ENCODE measurements at places on chromosomes 7 and 10.

- no peak for DNase-seq
Observed at GRCh38 chr10:125092564-125093031, 67.8 kb downstream of the CTBP2 start.

DNA sequence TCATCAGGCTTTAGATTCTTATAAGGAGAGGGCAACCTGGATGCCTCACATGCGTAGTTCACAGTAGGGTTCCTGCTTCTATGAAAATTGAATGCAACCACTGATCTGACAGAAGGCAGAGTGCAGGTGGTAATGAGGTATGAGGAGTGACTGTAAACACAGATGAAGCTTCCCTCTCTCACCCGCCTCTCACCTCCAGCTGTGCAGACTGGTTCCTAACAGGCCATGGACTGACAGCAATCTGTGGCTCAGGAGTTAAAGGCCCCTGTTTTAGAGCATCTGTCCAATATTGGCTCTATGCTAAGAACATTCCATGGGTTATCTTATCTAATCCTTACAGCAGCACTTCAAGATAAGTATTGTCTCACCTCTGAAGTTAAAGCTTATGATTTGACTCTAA is 213.5 kb upstream of the NRP1 start:
- DNase-seq, result no peak

DNA sequence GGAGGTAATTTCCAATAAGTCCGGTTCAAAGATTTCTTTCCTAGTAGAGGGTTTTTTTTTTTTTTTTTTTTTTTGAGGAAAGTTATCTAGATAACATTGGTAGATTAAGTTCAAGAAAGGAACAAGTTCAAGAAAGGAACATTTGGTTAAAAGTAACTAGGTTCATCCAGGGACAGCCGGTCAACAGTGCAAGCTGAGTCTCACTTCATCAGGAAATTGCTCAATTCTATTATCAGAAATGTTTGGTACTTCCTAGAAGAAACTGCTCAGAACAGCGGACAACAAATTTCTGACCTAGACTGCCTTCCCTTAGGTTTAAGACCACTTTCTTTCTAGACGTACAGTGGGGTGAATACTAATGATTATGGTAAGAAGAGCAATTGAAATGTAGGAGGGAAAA is 3.7 kb upstream of the IL2RA start:
- no peak for DNase-seq

DNA sequence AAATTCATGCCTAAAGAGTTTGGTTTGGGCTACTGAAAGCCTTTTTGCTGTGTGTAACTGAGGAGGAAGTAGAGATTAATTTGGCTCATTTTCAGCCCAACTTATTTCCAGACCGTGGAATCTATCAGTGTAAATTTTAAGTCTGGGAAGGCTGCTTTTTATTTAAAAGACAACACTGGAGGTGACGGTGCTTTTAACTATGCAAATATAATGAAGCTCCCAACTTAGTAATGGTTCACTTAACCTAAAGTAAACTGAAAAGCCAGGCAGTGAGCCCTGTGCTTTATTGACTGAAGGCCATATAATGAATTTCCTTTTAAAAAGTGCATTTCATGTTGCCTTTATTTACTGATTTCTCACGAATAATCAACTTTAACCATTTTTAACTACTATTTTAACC is 127.2 kb downstream of the NPY start:
- DNase-seq, result no peak

- no peak for DNase-seq
Observed at GRCh38 chr10:11877591-11877905, 54.4 kb downstream of the PROSER2 start.

GRCh38 chr10:15427843-15428414 is 56.8 kb upstream of the FAM171A1 start:
- DNase-seq, result no peak

GRCh38 chr7:8581842-8582241 is 148.4 kb downstream of the NXPH1 start:
- no peak for DNase-seq

DNA sequence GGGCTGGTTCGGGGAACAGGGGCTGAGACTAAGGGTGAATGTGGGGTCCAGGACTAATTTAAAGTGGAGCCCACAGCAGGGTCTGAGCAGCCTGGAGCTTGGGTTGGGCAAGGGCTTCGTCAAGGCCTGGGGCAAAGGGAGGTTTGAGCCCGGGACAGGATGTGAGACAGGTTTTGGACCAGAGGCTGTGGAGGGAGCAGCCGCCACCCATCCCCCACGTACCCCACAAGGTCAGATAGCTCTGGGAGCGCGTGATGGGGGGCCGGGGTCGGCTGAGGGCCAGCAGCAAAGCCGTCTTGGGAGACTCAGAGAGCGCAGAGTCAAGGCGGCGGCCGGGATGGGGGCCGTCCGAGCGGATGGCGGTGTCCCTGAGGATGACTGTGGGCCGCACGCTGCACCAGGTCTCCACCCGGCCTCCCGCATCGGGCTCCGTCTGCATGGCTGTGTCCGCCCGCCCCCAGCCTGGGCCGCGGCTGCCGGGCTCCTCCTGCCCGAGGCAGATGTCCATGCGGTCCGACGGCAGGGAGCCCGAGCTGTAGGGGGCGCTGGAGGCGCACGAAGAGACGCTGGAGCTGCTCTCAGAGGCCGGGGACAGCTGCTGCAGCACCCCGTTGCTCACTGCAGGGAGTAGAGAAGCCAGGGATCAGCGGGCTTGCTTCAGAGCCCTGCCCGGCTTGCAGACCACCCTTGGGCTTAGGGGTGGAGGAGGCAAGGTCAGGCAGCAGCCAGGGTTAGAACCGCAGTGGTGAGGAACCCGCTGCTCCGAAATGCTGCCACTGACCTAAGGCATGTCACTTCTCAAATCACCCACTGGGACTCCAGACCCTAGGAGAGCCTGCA is 12.1 kb downstream of the PDZD7 start:
- DNase-seq, result peak; percentile 35

DNA sequence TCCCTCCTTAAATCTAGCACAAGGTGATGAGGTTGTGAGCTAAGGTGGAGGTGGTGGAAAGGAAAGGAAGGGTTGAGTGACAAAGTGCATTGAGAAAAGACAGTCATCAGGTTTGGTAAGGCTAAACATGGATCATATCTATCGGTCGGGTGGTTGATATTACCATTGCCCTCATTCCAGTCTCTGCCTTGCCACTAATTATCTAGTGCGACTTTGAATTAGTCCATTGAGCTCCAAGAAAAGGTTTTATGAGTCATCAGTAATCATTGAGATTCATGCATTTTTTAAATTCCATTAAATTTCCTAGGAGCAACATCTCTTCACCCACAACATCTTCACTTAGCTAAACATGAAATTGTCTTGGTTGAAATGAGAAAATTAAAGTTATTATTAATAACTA is 68.9 kb upstream of the FRMD4A start:
- DNase-seq, result no peak

DNA sequence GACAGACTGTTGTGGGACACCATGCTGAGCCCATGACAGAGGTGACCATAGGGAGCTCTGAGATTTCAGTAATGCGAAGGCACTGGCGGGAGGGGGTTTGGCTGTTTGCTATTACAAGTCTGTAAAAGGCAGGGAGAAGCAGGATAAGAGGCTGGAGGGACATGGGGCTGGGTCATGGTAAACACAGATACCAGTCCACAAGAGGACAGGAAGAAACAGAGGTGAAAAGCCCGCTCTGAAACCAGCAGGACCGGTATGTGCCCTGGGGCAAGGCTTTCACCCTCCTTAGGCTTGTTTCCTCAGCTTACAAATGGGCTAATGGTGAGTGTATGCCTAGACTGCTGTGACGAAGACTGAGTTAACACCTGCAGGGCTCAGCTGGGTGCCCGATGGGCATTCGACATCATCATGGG is 34.1 kb downstream of the ANXA11 start:
- no peak for DNase-seq

GRCh38 chr7:102425639-102426267 is 7.6 kb upstream of the ORAI2 start:
- peak; percentile 50 for DNase-seq

DNA sequence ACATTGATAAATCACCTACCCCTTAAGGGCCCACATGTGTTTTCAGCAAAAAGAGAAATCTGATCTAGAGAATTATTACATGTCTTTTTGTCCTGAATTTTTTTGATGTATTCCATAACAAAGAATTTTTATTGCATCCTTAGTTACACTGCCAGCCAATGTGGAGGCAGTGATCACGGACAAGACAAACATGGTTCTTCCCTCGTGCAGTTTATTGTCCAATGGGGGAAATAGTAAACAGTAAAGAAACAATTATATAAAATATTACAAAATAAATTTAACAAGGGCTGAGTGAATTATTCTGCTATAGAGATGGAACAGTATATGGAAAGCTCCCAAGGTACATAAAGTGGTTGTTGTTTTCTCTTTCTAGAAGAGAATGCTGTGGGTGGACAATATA is 2.0 kb downstream of the STEAP2 start:
- DNase-seq, result no peak

GRCh38 chr10:114363745-114364454 is 40.4 kb downstream of the AFAP1L2 start:
- DNase-seq, result no peak

- DNase-seq, result no peak
Observed at GRCh38 chr10:93376372-93377293, 105.5 kb downstream of the MYOF start.

DNA sequence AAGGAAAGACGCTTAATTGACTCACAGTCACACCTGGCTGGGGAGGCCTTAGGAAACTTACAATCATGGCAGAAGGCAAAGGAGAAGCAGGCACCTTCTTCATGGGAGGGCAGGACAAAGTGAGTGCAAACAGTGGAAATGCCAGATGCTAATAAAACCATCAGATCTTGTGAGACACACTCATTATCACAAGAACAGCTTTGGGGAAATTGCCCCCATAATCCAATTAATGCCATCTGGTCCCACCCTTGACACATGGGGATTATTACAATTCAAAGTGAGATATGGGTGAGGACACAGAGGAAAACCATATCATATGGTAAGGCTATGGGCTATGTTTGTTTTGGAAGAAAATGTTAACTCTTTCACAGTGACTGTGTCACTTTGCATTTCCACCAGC is 1272.5 kb upstream of the CELF2 start:
- DNase-seq, result no peak

GRCh38 chr7:1290026-1290678 is 57.5 kb downstream of the UNCX start:
- DNase-seq, result no peak

- no peak for DNase-seq
Observed at GRCh38 chr10:89398003-89398749, 5.8 kb downstream of the IFIT1 start.

DNA sequence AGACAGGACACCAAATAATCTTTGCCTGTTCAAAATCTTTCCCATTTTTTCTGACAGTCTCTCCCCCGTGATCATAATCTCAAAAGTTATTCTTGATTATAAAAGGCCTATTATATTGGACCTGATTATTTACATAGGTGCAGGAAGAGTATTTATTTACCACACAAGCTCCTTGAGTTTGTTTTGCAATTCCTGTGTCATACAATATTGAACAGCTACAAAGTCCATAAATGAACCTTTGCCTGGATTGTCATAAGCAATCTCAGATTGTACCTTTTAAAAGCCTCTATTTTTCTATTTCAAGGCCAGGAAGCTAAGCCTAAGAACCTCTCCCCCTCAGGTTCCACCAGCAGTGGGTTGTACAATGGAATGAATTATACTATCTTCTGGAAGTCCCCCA is 183.9 kb upstream of the MEOX2 start:
- no peak for DNase-seq

- no peak for DNase-seq
Observed at GRCh38 chr7:3370068-3370830, 69.2 kb downstream of the SDK1 start.

DNA sequence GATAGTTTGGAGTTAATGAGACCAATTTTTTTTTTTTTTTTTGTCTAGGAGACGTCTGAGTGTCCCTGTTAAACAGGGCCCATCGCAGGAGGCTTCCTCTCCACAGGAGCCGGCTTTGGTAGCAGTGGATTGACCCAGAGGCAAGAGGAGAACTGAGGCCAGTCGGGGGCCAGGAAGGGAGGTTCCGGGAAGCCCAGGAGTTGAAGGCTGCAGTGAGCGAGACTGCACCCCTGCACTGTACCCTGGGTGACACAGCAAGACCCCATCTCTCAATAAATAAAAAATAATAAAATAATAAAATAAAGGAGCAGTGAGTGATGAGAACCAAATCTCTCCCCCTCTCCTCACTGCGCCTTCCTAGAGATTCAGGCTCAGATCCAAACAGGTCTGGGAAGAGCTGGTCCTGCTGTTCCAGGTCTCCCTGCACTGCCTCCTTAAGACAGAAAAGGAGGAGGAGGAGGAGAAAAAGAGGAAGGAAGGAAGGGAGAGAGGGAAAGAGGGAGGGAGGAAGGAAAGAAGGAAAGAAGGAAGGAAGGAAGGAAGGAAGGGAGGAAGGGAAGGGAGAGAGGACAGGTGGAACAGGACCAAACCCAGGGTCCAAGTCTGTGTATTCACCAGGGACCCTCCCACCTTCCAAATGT is 3.5 kb downstream of the MNX1 start:
- no peak for DNase-seq

DNA sequence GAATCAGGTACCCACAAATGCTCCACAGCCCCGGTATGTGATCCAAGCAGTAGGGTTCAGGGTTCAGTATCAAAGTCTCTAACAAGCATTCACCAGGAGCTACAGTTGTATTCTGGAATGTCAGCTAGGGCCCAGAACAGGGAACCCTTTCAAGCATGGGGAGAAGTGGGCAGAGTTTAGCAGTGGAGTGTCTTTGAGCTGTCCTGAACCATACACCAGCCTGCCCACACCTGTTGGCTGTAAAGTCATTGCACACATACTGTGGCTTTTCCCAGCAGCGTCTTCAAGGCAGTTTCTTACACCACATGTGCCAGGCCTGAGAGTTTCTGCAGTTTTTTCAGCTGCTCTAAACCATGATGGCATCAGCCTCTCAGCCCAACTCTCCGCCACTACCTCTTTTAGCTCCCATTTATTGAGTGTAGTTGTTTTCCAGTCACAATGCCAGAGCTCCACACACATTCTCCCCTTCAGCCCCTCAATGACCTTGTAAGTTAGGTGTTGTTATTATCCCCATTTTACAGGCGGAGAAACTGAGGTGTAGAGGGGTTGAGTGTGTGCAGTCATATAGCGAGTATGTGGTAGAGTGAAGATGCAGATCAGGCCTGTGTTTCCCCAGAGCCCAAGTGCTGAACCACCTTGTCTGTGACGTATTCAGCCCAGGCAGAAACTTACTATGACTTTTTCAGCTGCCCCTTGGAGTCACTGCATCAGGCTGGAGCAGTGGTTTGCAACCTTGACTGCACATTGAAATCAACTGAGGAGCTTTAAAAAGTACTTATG is 83.1 kb downstream of the CHN2 start:
- no peak for DNase-seq

- no peak for DNase-seq
Observed at GRCh38 chr7:141992156-141992555, 3.5 kb upstream of the MGAM start.

All from activated naive CD4-positive, alpha-beta T cell (primary cell).